ENCODE measurements at places on chromosomes 6 and 20.

DNA sequence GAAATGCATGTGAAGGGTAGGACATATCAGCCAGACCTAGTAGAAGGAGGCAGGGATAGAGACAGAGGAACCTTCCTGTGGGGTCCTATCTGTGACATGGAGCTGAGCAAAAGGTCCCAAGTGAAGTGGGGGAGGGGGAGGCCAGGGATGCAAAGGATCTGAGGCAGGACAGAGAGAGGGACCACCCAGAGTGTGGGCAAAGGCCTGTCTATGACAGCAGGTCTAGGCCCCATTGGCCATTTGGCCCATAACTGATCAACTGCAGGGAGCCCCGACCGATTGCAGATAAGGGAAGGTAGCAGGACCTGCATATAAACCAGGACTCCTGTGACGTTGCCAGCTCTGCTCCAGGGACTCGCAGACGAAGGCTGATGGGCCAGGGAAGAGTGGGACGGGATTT lies 49.6 kb upstream of the SYNDIG1 start:
- no peak for DNase-seq

- DNase-seq: no peak
Observed at GRCh38 chr20:10637031-10637559, 36.7 kb downstream of the JAG1 start.

- no peak for DNase-seq
Observed at GRCh38 chr6:109506314-109506713, 23.3 kb upstream of the ZBTB24 start.

DNA sequence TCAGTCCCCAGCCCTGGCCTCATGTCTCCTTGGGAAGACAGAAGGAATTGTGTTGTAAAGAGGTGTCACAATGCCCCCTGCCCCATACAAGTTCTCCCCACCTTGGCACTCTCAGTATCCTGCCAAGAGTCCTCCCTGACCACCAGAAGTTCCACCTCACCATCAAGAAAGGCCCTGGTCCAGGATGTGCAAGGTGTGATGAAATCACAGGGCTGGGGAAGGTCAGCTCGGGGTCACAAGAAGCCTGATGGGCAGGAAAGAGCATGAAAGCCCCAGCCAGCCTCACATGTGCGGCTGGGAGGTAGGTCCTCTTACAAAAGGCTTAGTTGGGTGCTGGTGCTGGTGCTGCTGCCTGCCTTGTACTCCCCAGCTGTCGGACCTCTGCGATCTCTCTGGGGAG lies 12.9 kb upstream of the C6orf132 start:
- no peak for DNase-seq

DNA sequence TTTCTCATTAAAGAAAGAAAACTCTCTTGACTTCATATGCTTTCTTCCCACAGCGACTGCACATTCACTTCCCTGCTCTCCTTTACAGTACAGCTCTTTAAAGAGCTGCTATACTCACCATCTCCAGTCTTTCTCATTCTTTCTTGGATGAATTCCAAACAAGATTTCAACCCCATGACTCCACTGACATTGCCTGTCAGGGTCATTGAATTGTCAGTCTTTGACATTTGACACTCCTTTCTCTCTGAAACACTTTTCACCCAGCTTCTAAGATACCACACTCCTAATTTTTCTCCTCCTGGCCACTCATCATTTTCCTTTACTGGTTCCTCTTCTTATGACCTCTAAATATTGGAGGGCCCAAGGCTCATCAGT lies 811 bp upstream of the ARMH2 start:
- no peak for DNase-seq

GRCh38 chr6:137723273-137724017 lies 143.6 kb upstream of the TNFAIP3 start:
- no peak for DNase-seq

- DNase-seq: no peak
Observed at GRCh38 chr6:71083308-71083820, 126.5 kb upstream of the B3GAT2 start.

- no peak for DNase-seq
Observed at GRCh38 chr6:73803562-73804241, 107.7 kb downstream of the CD109 start.

GRCh38 chr6:36109092-36109491 lies 21.2 kb upstream of the MAPK13 start:
- DNase-seq: no peak

DNA sequence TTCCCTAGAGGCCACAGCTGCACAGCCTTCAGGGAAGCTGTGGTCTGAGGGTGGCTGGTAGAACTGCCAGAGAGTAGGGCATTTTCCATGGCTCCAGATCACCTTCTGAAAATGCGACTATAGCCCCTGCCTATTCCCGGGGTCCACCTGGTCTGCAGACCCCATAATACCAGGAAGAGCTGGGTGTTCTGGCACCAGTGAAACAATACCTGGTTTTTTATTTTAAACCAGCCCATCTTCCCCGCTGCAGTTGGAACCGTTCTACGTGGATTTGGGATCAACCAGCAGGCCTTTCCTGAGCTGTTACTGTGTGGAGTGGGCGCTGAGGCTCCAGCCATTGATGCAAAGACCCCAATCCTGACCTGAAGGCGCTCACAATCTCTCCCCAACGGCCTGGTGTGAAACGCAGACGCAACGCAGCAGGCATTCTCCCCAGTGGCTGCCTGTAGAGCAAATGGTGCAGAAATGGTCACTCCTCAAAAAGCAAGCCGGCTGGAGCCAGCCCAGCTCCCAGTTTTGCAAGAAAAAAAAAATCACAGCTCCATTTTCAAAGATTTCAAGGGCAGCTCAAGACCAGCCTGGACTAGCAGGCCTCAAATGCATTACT lies 11.3 kb downstream of the NPEPL1 start:
- peak; percentile 0 for DNase-seq

GRCh38 chr6:89482126-89482525 lies 49.2 kb downstream of the ANKRD6 start:
- DNase-seq: no peak

DNA sequence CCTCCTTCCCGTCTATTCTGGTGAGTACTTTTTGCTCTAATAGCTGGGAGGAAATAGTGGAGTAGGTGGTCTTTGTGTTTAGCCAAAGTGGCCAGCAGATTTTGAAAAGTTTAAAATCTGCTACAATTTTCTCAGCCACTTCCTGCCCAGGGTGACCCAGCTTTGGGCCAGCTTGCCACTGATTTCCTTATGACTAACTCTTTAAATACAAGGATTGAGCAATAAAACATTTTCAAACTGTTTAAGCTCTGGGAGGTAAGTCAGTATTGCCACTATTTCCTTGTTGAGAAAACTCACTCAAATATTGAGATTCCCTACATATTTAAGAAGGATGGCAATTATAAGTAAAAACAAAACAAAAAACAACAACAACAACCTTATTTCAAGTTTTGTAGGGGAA lies 54.5 kb downstream of the TRMT11 start:
- no peak for DNase-seq

DNA sequence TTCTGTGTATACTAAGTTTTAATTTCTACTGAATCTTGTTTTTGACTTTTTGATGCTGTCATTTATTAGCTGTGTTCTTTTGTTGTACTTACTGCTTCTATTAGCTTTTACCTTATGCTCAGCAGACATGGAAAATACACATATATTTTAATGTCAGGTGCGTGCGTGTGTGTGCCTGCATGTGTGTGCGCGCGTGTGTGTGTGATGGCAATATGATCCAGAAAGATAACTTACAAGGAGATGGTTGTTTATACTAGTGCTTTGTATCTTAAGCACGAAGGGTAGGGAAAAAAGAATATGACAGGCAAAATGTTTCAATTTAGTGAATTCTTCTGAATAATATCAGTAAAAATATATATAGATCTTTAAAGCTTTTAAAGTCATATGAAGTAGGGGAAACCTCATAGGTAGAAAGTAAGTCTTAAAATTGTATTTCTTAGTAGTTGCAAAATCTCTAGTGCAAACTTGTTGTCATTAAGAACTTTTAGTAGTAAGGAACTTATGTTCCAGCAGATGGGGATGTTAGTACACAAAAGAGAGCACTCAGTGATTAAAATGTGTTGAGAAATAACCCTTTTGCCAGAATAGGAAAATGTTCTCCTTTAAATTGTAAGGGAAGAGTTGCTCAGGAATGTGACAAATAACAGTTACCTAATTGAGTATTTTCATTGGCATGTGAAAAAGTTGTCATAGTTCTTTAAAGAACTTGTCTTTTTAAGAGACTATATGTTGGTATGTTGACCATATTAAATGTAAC lies 13.2 kb downstream of the QKI start:
- no peak for DNase-seq

GRCh38 chr6:159038914-159039884 lies 5.6 kb downstream of the TAGAP start:
- peak; percentile 43 for DNase-seq

DNA sequence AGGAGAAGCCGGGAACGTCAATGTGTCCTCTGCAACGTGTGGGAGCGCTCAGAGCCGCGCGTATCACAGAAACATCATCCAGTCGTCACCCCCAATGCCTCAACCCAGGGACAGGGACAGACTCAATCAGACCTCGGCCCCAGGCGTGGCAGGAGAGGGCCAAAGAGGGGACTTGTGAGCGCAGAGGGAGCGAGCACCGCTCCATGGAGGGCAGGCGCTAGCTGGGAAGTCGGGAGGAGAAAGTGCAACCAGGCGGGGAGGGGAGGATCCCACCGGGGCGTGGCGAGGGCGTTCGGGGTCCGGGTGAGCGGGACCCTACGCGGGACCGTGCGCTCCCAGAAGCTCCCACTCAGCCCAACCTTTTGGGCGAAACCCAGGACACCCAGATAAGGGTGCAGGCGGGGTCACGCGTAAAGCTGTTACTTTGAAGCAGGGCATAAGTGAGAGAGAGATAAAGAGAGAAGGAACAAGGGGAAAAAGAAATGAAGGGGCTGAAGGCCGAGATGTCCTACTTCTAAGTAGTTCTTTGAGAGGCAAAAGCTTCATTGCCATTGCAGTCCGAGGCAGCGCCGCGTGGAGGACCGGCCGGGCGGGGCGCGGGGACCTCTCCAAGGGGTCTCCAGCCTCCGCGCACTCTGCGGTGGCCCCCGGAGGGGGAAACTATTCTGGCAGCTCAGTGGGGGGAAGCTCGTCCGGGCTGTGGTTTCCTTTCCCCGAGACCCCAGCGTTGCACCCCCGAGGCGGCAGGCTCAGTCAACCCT lies 862 bp upstream of the SOBP start:
- peak; percentile 11 for DNase-seq

DNA sequence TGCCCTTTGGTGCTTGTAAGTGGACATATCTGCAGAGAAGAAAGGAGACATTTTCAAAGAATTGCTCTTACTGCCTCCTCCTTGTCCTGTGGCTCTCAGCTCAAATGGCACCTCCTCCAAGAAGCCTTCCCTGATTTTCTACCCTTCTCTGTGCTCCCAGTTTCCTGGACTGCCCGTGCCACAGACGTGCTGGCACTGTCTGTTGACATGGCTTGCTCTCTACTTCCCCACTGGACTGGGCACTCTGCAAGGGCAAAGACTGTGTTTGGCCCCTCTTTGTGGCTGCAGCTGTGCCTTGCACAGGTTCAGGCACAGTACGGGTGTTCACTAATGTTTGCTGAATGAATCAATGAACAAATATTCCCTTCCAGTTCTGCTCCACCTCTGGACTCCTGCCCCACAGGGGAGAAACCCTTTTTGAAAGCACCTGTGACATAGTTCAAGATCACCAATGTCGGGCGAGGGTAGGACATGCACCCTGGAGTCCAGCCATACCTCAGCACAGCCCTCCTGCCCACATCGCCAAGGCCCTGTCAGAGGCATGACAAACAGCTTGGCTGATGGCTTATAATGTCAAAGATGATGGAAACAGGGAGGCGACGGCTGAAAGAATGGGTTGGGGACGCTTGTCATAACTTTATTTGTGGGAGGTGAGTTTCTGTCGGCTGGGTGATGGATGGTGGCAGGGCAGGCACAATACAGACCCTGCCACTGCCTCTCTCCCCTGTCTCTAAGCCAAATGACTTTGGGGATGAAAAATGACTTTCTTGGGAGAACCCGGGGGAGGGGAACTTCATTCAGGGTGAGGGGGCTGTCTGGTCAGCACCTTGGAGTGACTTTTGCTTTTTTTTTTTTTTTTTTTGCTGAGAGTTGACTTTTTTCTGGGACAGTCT lies 15.6 kb upstream of the CTNNBL1 start:
- DNase-seq: no peak

DNA sequence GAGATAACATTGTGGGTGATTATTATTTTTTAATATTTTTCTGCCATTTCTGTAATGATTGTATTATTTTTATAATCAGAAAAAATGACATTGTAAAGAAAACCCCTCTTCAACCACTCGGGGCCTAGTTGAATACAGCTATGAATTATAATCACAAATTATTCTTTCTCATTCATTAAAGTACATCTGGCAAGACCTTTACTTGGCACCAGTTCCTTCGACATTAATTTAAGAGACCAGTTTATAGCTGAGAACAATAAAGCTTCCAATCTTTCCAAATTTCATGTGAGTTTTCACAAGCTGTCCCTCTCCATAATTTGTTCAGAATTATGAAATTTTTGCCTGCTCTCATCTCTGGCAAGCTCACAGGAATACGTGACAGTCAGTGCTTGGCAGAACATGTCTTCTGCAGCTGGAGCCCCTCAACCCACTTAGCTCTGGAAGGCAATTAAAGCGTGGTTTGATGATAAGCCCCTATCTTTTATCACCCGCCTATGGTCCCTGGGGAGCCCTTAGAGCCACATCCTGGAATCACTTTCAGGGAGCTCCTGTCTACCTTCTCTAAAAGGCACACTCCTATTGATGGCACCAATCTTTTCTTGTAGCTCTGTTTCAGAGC lies 237.2 kb upstream of the PRND start:
- no peak for DNase-seq
